ENCODE measurements at places on chromosomes 1 and 21.
A peak's percentile ranks its signal among the peaks of the same experiment; 100 is the strongest.

- DNase-seq = no peak
Measured at GRCh38 chr1:28144203-28145135, 32.0 kb downstream of the PTAFR start.

GRCh38 chr1:3078430-3078861, 9.4 kb downstream of the PRDM16 start:
- DNase-seq = no peak

GRCh38 chr1:189513091-189513490, 964.6 kb downstream of the BRINP3 start:
- DNase-seq = no peak

- DNase-seq = no peak
Measured at GRCh38 chr21:39663066-39663465, 50.3 kb downstream of the B3GALT5 start.

GRCh38 chr1:72997041-72997440, 714.7 kb upstream of the NEGR1 start:
- no peak for DNase-seq

GRCh38 chr1:156126630-156127534, 12.4 kb downstream of the LMNA start:
- DNase-seq = peak; percentile 68

- DNase-seq = no peak
Measured at GRCh38 chr1:216531263-216532239, 108.3 kb upstream of the USH2A start.

DNA sequence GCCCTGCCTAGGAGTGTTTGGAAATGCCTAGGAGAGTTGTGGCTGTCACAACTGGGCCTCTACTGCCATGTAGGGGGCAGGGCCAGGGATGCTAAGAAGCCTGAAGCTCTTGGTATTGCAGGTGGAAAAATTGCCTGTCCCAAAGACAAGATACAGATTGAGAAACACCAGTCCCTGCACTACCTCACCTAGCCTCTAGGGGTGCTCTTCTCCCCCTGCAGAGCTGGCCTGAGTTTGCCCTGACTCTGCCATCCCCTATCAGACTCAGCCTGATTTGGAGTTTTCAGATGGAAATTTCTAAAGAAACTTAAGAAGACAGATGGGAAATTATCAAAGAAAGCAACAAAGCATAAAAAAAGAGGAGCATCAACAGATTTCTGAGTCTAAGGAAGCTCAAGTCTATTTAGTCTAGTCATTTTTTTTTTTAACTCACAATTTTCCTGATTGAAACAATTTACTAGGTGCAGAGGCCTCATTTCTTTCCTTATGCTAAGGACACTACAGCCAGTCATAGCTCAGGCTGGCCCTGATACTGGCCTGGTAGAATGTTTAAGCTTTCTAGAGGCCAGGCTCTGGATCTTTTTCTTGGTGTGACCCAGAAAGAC, 61.4 kb upstream of the LRRN2 start:
- no peak for DNase-seq

GRCh38 chr1:3688356-3689137, 36.2 kb downstream of the TP73 start:
- no peak for DNase-seq

DNA sequence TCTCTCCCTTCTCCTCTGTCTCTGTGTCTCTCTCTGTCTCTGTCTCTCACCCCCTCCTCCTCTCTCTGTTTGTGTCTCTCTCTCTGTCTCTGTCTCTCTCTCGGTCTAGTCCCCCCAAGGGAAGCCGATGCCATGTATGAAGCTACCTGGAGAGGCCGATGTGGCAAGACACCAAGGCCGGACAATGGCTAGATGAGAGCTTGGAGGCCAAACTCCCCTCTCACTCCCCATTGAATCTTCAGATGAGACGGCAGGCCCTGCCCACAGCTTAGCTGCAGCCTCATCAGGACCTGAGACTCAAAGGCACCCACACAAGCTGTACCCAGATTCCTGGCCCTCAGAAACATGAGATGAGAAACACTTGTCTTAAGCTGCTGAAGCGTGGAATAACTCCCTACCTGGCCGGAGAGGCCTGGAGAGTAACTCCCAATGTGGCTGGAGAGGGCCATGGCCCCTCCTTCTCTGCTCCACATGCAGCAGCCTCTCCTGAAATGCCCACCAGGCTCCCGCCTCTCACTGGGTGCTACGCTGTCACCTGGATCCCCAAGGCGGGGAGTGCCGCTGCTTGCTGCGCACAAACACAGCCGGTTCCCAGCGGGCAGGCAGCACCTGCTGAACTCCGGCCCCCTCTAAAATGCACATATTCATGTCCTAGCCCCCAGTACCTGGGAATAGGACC, 7.8 kb upstream of the ACTRT2 start:
- no peak for DNase-seq

DNA sequence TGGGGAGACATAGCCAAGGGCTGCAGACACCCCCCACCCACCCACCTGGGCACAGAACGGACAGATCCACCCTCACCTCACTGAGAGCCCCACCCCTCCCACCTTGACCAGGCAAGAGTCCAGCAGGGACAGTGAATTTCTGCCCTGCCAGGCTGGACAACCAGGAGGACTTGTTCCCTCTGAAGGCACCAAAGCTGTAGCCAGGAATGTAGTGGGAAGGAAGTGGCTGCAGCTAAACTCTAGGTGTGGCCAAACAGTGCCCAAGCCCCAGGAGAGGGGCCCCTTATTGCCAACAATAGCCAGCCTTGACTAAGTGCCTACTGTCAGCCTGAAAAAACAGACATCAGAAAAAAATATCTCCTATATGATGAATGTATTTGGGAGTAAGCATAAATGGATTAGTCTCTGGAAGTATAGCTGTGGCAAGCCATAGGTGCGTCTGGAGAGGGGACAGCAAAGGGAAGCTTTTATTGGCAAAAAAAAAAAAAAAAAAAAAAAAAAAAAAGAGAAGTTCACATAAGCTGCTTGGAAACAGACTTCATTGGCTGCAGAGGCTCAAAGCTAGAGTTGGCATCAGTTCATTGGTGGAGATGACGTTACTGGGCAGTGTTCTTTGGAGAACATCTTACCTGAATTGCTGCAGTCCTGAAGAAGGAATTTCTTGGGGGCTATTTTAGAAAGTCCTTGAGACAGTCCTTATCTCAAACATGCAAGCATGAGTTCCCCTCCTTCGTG, 64.1 kb upstream of the TMEM51 start:
- no peak for DNase-seq

DNA sequence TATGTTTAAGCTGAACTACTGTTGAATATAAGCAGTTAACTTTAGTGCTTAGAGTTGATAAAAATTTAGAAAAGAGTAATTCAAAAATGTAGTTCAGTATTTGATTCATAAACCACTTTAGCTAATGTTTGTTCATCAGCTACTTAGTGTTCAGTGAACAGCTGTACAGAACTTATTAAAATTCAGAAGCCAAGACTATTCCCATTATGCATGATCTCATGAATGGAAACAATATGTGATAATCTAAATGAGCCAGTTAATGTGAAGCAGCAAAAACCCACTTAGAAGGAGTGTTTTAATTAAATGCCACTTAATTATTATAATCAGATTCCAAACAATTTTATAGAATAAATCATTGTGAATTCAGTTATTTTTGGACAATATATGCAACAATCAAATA, 92.9 kb upstream of the NEGR1 start:
- no peak for DNase-seq

GRCh38 chr1:214747050-214747635, 144.1 kb downstream of the CENPF start:
- DNase-seq = no peak

DNA sequence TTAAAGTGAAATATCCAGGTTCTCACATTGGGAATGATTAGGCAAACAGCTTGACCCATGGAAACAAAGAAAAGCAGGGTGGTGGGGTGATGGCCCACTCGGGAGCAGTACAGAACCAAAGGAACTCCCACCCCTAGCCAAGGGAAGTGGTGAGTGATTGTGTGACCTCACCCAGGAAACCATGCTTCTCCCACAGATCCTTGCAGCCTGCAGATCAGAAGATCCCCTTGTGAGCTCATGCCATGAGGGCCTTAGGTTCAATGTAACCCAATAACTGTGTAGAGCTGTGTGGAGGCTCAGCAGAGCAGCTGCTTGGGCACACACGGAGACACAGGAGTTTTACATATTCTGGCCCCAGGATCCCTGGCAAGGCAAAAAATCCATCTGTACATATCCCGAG, 311.8 kb upstream of the DPYD start:
- DNase-seq = no peak

DNA sequence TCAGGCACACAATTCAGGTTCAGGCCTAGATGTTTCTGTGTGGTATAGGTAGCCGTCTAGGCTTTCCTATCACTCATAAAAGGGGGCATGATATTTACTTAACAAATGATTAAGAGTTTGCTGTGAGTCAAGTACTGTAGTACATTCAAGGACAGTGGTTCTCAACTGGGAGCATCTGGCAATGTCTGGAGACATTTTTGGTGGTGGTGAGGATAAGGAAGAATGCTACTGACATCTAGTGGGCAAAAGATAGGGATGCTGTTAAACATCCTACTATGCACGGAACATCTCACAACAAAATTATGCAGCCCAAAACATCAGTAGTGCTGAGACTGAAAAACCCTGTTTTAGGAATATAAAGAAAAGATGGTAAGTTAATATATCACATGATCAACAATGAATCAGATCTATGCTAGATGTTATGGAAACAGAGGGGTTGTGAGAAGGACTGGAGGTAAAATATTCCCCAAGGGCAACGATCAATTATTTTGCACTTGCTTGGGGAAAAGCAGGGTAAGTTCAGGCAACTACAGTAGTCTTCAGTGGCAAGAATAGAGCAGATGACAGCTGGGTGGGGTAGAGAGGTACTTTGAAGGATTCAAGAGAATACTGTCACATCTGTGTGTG, 4.9 kb downstream of the DNTTIP2 start:
- DNase-seq = no peak

DNA sequence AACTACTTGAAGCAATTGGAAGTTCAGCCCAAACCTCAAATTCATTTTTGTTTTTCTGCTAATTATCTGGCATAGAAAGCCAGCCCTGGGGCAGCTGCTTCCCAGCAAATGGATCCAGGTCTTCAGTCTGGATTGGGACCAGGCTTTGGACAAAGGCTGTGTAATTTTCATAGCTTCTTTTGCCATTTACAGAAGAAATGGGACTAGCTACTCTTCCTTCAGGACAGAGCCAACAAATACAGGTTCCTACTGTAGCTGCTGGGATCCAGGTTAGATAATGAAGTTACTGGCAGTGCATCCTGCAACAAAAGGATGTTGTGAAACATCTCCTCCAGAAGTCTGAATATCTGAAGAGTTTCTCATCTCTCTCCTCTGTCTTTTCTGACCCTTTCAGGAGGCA, 171.5 kb upstream of the CAMK1G start:
- no peak for DNase-seq

DNA sequence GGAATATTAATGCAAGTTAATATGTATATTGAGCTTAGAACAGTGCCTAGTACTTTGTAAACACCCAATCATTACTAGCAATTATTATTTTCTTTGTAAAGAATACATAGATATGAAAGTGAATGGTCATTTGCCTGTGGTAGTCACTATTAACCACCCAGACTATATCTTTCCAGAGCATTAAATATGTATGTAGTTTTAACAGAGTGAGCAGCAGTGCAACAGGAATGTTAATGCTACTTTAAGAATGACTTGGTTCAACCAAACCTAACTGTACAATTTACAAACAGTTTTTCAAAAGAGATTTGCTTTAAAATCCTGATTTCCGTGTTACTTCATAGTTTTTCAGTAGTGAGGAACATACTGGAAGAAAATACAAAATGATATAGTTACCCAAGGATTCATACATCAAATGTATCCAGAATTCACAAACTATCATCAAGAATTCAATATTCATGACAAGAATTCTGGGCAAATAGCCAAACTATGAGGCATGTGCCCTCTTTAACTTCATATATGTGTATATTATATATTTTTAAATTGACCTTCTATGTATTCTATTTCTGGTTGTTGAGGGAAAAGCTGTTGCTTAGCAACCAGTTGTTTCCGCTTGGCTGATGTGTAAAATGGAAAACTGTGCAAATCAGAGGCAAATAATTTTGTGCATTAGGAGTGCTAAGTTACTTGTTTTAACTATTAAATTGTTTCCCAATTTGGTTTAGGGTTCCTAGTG, 34.9 kb upstream of the IVNS1ABP start:
- DNase-seq = no peak

- DNase-seq = no peak
Measured at GRCh38 chr1:58443986-58444868, 102.3 kb downstream of the OMA1 start.

DNA sequence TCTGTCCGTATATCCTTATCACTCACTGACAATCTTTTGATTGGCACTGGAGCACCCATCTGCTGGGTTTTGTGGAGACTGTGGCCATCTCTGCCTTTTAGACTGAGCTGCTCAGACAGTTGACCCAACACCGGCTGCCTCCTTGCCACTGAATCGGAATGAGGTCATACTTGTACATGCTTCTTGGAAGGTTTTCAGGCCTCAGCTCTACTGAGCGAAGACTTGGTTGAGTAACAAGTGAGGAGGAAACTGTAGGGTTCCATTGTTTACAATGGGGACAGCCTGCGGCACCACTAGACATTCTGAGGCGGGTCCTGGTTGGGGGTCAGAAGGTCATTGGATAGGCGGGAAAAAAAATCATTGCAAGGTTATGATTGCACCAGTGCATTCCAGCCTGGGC, 320.3 kb downstream of the KIF26B start:
- DNase-seq = no peak

DNA sequence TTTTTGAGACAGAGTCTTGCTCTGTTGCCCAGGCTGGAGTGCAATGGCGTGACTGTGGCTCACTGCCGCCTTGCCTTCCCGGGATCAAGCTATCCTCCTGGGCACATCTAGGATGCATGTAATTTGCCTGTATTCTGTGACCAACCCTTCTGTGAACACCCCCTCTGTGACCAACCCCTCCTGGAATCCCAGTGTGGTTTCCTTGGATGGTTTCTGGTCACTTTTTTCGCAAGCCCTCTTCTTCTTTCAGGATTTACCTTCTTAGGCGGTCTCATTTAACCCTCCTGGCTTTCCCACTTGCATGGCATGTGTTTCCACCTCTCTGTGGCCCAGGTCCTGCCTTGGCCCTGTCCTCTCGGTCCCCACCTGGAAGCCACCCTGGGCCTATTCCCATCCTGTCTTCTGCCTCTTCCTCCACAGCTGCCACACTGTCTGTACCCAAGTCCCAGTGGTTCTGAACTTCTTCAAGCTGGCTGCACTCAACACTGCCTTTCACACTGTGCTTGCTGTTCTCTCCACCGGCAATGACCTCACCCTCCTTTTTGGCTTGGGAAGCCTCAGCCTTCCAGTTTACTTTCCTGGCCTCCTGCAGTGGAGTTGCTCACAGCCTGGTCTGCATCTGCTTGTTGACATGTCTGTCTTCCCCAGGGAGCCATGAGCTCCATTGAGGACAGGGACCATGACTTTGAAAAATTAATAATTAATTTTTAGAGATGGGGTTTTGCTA, 57.0 kb downstream of the DISC1 start:
- no peak for DNase-seq

GRCh38 chr1:13901597-13901996, 201.6 kb downstream of the PRDM2 start:
- no peak for DNase-seq

GRCh38 chr1:90821788-90822359, 104.8 kb upstream of the BARHL2 start:
- no peak for DNase-seq

Data from NK-92 treated with Interleukin-12 subunit alpha and Interleukin-12 subunit beta, amount 100 ng/mL, for 24 hours (cell line).